ENCODE measurements at places on chromosomes 5 and 9.
A peak's percentile ranks its signal among the peaks of the same experiment; 100 is the strongest.

- peak; percentile 71 for DNase-seq
These were observed 16.8 kb downstream of the SERINC5 start for GRCh38 chr5:80238778-80239679.

DNA sequence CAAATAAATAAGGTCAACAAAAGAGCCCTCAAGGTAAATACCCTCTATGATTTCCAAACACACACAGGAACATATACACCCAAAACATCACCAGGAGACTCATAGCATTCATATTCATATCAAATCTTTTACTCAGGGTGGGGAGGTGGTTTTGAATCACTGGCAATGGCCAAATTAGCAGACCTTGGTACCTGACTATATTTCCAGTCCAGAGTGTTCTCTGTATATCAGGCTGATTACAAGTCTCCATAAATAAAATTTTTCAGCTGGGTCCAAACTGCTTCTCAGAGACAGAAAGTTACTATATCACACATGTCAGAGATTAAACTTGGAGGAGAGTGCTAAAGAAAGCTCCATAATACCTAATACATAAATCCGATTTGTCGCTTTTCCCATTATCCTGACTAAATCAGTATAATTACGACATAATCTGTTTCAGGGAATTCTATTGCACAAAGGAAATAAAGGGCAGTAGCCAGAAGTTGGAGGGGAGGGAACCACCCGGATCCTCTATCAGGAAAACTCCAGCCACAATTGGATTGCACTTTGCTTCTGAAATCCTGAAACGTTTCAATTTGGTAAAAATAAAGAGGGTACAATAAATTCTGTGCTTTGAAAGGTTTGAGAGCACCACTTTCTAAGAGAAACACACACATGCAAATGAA lies 7.0 kb upstream of the GOLGA1 start:
- no peak for DNase-seq

DNA sequence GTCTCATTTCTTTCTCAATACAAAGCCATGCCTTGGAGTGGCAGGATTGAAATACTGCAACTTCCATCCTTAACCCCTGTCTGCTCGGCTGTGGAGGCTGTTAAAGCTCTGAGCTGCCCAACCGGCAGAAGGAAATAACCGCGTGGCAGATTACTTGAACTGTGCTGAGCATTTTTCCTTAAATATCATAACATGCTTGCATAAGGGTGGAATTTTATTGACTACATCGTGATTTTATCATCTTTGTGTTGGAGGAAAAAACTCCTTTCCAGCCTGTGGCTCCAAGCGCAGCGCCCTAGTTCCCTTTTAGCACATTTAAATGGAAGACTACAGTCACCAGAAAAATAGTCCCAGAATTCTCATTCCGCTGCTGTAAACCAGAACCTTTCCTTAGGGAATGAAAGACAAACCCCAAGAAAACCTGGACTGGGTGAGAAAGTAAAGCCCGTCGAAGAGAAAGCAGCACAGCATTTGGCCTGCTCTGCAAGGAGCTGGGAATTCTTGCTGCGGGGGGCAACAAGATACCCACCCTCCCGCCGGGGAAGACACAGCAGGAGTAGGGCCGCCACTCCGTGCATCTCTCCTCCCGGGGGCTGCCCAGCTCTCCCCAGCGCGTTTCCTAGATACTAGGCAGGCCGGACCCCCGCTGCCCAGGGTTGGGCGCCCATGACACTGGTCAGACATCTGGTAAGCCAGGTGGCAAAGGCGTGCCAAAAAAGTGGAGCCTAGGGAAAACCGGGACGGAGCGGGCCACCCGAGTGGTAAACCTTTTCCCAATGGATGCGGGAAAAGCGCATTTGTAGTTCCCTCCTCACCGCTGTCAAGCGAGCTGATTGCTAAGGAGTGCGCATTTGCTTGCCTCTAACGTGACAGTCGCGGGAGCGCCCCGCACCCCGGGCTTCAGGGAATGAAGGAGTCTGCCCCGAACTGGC lies 1.3 kb downstream of the SHC3 start:
- peak; percentile 37 for DNase-seq

DNA sequence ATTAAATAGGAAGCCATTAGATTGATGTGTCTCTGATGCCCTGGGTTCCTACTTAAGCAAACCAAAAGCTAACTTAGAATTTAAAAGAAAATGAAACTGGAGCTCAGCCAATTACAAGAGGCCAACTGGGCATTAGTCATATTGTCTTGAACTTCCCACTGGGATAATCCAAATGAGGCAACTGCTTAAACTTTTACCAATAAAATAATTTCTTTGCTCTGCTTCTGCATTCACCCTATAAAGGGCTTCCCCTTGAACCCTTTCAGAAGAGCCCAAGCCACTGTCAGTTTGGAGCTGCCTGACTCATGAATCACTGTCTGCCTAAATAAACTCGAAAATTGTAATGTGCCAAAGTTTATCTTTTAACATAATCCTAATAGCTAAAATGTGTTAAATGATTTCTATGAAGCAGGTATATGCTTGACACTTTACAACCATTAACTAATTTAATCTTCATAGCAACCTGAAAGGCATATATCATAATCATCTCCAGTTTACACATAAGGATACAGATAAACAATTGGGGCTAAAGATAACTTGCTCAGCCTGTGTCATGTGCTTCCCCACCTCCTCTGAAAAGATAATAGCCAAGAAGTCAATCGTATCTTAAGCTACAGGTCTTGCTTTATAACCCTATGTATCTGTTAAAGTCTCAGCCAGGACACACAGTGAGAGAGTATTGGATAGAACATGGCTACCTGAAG lies 11.5 kb downstream of the GPR150 start:
- DNase-seq = peak; percentile 37
